ENCODE measurements at places on chromosomes 7 and 10.

GRCh38 chr7:97770850-97771249 lies 39.0 kb downstream of the TAC1 start:
- DNase-seq: no peak

DNA sequence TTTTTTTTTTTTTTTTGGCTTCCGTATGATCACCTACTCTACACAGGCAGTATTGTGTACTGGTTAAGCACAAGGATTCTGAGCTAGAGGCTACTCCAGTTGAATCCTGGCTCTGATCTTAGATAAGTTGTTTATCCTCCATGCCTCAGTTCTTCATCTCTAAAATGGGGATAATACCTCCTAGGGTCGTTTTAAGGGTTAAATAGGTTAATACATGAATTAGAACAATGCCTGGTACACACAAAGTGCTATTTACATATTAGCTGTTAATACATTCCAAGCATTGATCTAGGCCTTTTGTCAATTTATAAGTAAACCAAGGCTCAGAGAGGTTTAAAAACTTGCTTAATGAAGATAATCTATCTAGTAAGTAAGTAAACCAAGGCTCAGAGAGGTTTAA lies 59.0 kb downstream of the ST7 start:
- DNase-seq: no peak

GRCh38 chr10:971150-971542 lies 17.1 kb upstream of the GTPBP4 start:
- no peak for DNase-seq

- DNase-seq: no peak
Measured at GRCh38 chr7:48017674-48018073, 11.2 kb downstream of the SUN3 start.

DNA sequence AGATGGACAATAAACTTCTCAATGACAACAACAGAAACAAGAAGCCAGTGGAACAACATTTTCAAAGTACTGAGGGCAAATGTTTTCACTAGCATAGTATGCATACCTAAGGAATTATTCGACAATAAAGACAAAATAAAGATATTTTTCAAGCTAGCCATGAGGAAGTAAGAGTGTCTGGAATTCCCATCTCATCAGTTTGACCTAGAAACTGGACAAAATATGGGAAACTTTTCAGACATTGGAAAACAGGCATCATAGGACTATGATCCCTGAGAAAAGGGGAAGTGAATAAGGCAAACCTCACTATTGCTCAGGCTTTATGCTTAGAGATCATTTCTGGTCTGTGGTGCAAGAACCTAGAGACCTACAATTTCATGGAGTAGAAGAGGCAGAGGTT lies 86.3 kb downstream of the OAT start:
- no peak for DNase-seq

GRCh38 chr10:116608686-116609594 lies 11.8 kb upstream of the PNLIPRP2 start:
- DNase-seq: no peak

DNA sequence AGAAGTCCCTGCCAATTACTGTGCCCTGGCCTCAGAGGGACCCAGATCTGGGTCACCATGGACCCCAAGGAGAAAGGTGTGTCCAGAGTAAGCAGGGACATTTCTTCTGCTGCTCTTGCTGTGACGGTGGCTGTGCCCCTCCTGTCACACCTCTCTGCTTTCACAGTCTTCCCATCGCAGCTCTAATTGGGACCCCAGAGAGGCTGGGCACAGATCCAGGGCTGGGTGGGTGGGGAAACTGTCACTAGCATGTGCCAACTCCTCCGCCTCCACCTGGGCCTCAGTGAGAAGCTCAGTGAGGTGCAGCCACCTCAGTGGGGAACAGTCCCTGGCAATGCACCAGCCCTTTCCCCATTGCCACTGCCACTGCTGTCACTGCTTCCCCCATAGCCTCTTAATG lies 37.3 kb upstream of the ADCYAP1R1 start:
- DNase-seq: no peak

GRCh38 chr10:65566906-65567305 lies 1358.9 kb upstream of the LRRTM3 start:
- DNase-seq: no peak

GRCh38 chr10:33719005-33719703 lies 384.7 kb upstream of the NRP1 start:
- no peak for DNase-seq

GRCh38 chr10:4353964-4354363 lies 472.0 kb upstream of the AKR1E2 start:
- DNase-seq: no peak

DNA sequence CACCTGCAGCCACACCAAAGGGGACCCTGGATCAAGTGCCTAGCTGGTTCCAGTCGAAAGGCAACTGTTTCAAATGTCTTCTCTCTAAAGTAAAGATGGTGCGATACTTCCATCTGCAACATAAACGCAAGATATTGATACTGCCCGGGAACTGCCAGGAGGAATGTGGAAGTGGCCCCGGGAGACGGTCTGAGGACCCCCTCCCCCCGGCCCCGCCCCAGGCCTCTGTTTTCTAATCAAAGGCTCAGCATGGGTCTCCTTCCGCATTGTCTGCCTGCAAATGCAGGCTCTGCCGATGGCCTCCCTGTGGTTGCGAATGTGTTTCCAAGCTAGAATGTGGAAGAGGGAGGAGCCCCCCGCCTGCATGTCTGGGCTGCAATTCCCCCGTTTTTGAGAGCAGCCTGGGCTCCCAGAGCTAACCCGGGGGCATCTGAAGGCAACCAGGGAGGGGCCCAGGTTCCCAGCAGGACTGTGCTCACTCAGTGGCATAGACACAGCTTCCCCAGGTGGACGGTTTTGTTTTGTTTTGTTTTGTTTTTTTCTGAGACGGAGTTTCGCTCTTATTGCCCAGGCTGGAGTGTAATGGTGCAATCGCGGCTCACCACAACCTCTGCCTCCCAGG lies 223.9 kb upstream of the PPP2R2D start:
- DNase-seq: no peak

DNA sequence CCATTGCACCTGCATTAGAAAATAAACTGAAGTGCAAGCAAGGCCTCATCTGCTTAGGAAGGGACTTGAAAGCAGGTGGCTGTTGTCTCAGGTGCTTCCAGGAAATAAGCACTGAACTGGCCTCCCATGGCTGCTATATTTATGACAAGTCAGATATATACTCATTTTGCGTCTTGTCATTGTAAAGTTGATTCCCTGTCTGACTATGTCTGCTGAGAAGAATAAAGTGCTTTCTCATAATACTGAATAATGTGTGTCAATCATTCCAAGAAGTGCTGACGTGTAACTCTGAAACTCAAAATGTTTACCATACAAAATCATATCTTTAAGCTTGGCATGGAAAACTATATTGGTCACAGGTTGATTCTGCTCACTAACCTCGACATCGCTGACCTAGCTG lies 44.9 kb upstream of the SVOPL start:
- DNase-seq: no peak

- no peak for DNase-seq
Measured at GRCh38 chr7:34718867-34719266, 60.8 kb downstream of the NPSR1 start.

DNA sequence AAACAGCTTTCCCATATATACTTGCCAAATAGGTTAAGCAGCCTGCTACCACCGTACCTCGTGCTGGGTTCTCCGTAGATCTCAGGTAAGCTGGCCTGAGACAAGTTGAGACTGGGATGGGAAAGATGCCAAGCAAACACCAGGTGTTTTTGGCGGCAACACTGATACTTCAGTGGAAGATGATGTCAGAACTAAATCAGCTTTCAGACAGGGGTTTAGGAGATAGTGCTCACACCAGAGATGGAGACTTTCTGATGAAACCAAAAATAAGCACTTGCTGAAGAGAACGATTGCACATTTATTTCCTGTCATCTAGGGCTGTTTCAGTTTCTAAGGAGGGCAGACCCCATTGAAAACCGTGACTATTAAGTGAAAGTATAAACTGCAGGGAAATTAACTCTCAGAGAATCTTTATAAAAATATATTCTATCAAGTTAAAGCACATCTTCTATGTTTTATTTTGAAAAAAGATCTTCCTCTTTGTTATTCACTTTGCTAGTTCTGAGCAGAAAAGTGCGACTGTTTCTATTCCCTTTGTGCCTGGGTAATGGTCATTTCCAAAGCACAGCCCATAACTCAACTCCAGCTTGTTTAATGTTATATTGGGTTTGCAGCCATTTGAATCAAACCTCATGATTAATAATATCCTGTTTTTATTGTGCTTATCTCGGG lies 149.9 kb downstream of the CPED1 start:
- no peak for DNase-seq

- DNase-seq: no peak
Measured at GRCh38 chr7:137388916-137389315, 45.4 kb upstream of the PTN start.

DNA sequence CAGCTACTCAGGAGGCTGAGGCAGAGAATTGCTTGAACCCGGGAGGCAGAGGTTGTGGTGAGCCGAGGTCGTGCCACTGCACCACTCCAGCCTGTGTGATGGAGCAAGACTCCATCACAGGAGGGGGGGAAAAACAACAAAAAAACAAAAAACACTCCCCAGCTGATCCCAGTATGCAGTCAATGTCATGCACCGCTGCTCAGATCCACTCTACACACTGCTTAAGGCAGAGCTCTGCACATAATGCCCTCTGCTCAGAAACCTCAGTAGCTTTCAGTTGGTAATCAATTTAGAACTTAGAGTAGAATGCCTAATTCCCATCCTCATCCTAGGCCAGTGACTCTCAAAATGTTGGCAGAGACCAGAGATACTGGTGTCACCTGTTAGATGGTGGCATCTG lies 43.9 kb downstream of the PDSS1 start:
- no peak for DNase-seq

DNA sequence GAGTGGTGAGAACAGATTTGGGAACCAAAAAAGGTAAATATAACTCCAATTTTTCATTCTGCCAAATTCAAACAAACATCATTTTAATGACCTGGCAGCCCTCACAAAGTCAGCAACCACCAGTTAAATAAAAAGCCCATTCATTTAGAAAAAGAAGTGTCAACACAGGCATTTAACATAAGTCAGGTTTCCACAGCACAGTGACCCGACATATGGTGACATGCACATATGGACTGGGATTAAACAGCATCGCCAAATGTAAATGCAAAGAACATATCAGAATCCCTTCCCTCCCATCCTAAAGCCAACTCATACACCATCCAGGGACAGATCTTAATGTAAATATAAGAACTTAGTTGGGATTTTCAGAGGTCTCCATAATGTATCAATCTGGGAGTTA lies 293.2 kb downstream of the FGFR2 start:
- DNase-seq: no peak

DNA sequence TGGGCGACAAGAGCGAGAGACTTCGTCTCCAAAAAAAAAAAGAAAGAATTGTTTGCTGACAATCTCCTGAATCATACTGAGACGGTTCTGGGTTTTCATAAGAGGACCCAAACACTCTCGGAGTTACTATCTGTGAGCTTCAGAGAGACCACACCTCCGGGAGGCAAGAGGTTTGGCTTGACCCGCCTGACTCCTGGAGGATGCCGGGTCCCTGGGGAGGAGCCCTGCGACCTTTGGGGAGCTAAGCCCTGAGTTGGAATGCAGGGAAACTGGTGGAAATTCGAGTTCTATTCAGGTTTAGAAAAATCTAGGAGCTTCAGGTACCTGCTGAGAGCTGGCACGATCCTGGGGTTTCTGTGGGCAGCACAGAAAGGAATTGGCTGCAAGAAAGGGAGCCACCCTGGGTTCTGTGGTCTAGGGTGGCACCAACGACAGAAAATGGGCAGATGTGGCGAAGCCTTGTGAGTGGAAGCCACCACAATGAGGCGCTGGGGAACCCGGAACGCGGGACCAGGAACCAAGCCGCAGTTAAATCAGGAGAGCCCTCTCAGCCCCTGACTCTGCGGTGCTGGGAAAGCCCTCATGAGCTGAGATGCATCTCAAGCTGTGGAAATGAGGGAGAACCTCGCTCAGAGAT lies 21.9 kb upstream of the GATAD1 start:
- no peak for DNase-seq

DNA sequence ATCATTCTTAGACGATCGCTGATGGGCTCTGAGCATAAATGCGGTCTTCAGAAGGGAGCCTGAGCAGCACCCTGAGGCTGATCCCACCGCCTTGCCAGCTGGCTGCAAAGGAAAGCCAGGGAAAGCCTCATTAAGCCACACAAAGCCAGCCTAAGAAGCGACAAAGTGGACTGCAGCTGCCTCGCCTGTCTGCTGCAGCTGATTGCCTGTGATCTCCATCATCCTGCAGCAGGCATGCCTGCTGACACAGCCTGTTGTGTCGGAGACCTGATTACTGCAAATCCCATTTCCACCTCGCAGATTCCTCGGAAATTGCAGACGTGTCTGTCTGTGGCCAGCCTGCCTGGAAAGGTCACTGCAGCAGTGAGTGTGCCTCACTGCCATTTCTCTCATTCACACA lies 1087.0 kb upstream of the AUTS2 start:
- DNase-seq: no peak

DNA sequence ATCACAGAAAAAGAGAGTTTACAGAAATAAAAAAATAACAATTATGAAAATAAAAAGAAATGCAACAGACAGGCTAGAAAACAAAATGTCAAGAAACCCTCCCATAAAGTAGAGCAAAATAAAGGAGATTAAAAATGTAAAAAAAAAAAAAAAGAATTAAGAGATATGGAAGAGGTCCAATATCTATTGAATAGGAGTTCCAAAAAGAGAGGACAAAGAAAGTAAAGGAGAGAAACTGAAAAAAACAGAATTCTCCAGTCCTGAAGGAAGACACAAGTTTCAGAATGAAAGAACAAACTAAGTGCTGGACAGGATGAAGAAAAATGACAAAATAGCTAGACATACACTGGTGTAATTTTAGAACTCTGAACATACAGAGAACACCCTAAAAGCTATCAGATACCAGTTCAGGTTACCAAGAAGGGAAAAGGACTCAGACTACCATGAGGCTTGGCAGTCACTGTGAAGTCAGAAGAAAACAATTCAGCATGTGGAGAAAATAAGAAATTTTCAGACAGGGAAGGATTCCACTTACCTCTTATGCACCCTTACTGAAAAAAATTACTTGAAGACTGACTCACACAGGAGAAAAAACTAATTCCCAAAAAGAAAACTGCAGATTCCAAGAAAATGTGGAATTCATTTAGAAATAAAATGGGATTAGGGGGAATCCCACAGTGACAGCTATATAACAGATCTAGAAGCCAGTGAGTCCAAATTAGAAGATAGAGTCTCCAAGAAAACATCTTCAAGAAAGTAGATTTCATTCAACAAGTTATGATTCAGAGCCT lies 40.4 kb upstream of the ABLIM1 start:
- DNase-seq: no peak

DNA sequence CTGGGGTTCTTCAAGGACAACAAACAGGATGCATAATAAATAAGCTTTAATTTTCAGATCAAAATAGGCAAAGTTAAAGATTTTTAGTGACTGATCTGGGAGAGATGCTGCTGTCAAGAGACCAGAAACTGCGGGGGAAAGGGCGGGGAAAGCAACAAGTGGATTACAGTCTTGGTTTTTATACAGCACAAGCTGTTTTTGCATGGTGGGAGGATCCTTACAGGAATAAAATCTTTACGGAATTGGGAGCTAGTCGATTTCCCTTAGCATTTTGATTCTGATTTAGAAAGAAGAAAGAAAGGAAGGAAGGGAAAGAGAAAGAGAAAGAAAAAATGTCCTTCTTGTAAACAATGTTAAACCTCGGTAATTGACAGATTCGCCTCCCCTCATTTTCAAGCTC lies 242.3 kb upstream of the SP8 start:
- no peak for DNase-seq

All from hematopoietic multipotent progenitor cell treated with erythropoietin and hydrocortisone succinate and interleukin-3 and kit ligand, for 15 days (in vitro differentiated cells).